ENCODE measurements at places on chromosomes 12 and 14. TPM values are rescaled to one million over a fixed set of nuclear protein-coding genes. Genes with fewer than 3 reads are reported as not detected.

GRCh38 chr12:121753844-121754264 is 39.6 kb downstream of the RHOF start:
- DNase-seq: peak; percentile 83

GRCh38 chr12:72277415-72277814 is 5.2 kb downstream of the TRHDE start:
- DNase-seq: no peak

GRCh38 chr14:89239023-89239422 is 178.0 kb downstream of the FOXN3 start:
- no peak for DNase-seq

- DNase-seq: no peak
Measured at GRCh38 chr14:105853907-105854599, 327.7 kb downstream of the TMEM121 start.

DNA sequence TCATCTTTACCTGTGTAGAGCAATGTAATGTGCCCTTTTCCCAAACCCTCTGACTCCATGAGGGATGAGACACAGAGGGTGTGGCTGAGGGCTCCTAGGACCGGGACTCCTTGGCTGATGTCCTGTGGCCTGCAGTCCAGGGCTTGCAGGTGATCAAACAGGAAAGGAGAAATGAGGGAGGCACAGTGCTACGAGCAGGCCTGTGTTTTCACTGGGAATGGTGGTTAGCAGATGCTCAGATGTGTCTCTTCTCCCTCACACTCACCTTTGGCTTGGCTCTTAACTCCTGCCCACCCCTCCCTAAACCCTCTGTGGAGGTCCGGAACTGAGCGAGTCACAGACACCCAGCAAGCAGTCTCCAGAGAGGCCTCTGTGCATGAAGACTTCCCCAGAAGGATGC is 254.4 kb downstream of the DAD1 start:
- no peak for DNase-seq

DNA sequence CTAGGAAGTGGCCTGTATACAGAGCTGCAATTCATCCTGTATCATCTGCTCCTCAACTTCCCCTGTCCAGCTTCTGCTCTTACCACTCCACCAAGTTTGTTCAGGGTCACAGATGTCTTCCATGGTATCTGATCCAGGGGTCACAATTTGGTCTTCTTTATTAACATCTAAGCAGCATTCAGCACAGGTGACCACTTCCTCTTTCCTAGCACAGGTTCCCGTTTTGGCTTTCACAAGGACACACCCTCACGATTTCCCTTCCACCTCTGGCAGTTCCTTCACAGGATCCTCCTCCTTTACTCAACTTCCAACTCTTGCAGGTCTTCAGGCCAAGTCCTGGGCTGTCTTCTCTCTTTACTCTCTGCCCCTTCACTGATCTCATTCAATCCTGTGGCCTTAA is 93.6 kb downstream of the TTC7B start:
- no peak for DNase-seq

GRCh38 chr14:59262717-59263454 is 74.4 kb downstream of the DAAM1 start:
- no peak for DNase-seq

DNA sequence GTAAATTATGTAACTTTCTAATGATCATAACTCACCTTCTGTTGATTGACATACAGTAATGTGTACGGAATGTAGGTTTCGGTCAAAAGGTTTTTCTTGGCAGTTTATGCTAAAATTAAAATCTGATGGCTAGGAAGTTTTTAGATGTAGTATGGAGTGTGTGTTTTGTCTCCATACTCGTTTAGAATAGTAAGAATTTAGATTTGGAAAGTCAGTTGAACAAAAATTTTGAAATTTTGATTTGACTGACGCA is 859 bp downstream of the PALS1 start:
- DNase-seq: no peak

DNA sequence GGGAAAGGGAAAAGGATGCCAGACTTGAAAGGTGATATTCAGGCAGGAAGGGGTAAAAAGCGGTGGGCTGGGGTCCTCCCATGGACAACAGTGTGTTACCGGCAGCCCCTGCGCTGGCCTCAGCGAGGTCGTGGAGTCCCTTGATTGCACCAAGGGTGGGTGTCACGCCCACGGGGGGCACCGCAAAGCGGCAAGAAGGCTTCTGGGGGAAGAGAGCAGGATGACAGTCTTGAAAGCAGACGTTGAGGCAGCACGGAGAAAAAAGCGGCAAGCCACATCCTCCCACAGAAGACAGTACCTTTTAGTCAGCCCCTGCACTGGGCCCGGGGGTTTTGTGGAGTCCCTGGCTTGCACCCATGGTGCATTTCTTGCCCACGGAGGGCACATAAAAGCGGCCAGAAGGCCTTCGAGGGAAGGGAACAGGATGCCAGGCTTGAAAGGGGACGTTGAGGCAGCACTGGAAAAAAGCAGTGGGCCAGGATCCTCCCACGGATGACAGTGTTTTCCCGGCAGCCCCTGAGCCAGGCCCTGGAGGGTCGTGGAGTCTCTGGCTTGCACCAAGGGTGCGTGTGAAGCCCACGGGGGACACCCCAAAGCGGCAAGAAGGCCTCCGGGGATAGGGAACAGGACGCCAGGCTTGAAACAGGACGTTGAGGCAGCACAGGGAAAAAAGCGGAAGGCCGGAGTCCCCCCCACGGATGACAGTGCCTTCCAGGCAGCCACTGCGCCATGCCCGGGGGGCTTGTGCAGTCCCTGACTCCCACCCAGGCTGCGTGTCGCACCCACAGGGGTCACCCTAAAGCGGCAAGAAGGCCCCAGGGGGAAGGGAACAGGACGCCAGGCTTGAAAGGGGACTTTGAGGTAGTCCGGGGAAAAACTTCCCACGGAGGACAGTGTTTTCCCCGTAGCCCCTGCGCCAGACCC is 162.2 kb upstream of the ALG10B start:
- DNase-seq: peak; percentile 57

GRCh38 chr12:116538076-116538591 is 21.0 kb upstream of the MAP1LC3B2 start:
- no peak for DNase-seq

DNA sequence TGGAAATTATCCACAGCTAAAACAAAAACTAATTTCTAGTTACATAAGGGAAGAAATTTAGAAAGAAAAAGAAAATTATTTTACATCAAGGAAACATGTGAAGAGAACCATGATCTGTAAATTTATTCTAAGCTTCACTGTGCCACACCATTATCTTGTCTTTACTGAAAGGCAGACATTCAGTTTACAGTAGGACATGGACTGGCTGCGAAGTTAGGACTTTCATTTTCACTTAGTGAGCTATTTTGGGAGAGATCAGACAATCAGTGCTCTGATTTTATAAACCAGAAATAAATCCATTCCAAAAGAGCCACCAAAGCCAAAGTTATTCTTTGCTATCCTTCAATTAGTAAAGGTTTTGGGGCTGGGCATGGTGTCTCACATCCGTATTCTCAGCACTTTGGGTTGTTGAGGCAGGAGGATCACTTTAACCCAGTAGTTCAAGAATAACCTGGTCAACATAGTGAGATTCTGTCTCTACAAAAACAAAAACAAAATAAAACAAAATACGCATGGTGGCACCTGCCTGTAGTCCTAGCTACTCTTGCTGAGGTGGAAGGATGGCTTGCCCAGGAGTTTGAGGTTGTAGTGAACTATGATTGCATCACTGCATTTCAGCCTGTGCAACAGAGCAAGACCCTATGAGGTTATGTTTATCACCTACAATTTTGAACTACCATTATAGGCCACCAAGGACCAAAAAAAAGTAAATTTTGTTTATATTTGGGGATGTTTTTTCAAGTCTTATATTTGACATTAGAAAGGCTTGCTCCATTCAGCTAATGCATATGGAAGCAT is 1084.8 kb upstream of the ATXN7L3B start:
- DNase-seq: no peak

DNA sequence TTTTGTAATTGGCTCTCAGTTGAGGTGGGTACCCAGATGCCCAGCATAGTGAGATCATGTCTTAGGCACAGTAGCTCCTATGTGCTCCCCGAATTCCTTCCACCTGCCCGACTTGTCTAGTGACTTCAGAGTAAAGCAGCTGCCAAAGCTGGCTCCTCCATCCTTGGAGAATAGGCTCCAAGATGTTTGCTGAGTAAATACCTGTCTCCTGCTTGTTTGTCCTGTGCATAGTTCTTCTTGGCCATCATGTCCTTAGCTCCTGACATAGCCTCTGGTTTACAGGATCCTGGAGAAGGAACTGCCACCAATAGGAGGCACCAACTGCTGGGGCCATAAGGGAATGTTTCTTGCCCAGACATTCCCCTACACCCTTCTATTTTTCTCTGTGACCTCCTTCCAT is 52.6 kb upstream of the CISTR start:
- DNase-seq: no peak

- no peak for DNase-seq
Measured at GRCh38 chr12:39574785-39575497, 44.7 kb downstream of the ABCD2 start.

DNA sequence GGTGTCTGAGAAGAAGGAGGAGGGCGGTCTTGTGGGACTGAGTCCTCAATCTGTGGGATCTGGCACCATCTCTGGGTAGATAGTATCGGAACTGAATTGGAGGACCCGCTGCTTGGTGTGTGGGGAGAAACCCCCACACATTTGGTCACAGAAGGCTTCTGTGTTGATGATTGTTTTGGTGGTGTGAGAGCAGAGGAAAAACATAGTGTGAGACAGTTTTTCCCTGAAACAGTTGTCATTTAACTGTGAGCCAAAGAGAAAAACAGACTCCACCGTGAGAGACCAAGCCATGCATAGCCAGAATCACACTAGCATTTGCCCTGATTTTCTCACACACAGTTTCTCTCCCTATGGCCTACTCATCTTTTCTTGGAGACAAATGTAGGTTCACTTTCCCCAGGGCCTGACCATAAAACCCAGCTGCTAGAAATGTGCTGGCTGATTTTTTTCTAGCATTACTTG is 91.4 kb upstream of the FLRT2 start:
- DNase-seq: no peak

- no peak for DNase-seq
Measured at GRCh38 chr14:26143057-26143456, 454.8 kb downstream of the NOVA1 start.

TMEM119 gene
- total RNA-seq: 43.8 TPM

TTC7B gene
- total RNA-seq: 41.5 TPM

ZBTB42 gene
- total RNA-seq: 12.3 TPM

KRT7 gene
- 664 TPM for total RNA-seq

SPRYD4 gene
- total RNA-seq: 3.2 TPM

INTS13 gene
- total RNA-seq: 20.8 TPM

IFNG gene
- total RNA-seq: not detected

SPRYD3 gene
- 50.4 TPM for total RNA-seq
